Stimulated activated CD4-positive, alpha-beta T cell treated with anti-CD3 and anti-CD28 coated beads, TNF-alpha, amount 100 ng/mL, for 24 hours (primary cell): ENCODE measurements at places on chromosomes 3 and 15.

GRCh38 chr3:116966649-116967048, 257.1 kb downstream of the TUSC7 start:
- no peak for DNase-seq

DNA sequence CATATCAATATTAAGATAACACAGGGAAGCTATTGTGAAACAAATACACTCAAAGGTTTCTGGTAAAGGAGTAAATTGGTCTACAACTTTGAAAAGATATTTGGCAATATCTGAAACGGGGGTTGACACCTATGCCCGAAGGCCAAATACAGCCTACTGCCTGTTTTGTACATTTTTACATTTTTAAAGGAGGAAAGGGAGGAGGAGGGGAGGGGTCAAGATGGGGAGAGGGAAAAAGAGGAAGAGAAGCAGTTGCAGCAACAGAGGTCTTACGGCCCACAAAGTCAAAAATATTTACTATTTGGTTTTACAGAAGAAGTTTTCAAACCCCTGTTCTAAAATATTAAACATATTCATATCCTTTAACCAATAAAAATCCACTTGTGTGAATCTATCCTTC, 94.2 kb downstream of the FMN1 start:
- DNase-seq = no peak

GRCh38 chr3:125037498-125038150, 18.2 kb downstream of the HEG1 start:
- no peak for DNase-seq

GRCh38 chr3:22319446-22319845, 568.4 kb upstream of the ZNF385D start:
- no peak for DNase-seq

GRCh38 chr15:63195569-63196015, 6.2 kb downstream of the RAB8B start:
- DNase-seq = no peak

- no peak for DNase-seq
These were observed 198.3 kb downstream of the ADAMTS9 start for GRCh38 chr3:64489361-64490044.

DNA sequence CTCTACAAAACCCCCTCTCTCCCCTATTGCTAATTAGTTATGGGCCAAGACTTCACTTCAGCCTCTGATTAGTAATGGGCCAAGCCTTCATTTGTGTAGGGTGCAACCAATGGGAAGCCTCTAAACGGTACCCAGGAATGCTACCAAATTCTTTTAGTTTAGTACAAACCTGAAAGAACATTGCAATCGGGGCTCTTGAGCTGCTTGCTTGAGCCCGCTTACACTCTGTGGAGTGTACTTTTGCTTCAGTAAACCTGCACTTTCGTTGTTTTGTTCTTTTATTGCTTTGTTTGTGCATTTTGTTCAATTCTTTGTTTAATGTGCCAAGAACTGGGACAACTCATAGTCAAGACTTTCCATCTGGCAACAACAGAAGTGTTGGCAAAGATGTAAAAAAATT, 26.2 kb downstream of the DNAAF4 start:
- DNase-seq = no peak

DNA sequence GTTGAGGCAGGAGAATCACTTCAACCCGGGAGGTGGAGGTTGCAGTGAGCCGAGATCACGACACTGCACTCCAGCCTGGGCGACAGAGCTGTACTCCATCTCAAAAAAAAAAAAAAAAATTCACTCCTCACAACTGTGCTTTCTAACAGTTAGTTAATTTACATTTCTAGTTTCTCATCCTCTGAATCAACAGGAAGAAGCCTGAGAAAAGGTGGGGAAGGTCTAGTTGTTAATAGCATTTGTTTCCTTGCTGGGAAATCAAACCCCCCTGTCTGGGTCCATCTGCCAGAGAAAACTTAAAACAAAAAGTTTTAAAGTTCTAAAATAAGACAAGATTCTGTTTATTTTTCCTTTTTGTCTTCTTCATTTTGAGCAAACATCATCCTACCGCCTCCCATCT, 62.3 kb downstream of the TMEM39A start:
- DNase-seq = no peak

GRCh38 chr3:25510797-25511196, 82.7 kb downstream of the RARB start:
- DNase-seq = no peak

DNA sequence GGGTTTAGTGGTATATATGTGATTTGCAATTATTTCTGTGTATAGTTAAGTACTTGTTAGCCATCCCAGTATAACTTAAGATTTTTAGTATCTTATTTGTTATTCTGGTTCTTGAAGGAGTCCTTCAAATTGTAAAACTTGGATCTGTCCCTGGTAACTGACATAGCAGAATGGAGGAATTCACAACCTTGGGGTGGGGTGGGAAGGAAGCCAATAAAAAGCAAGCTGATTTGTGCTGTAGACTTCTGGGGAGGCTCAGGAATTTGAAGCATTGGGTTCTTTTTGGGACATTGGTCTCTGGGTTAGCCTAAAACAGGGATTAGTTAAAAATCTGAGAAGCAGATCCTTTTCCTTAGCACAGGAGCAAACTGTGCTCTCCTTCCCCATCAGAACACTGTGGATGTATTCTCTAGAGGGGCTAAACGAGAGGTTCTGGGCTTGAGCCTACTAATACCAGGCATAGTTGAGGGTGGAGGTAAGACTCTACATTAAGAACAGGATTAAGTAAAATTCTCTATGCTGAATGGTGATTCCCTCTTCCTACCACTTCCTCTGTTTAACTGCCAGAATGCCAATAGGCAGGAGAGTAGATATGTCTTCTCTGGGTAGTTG, 42.2 kb downstream of the GMPS start:
- DNase-seq = no peak

- DNase-seq = no peak
These were observed 199.1 kb downstream of the UBE3A start for GRCh38 chr15:25239471-25240345.

- no peak for DNase-seq
These were observed 45.5 kb upstream of the SLC41A3 start for GRCh38 chr3:126129398-126129891.

- DNase-seq = no peak
These were observed 13.7 kb downstream of the USP13 start for GRCh38 chr3:179666436-179667035.

- DNase-seq = no peak
These were observed 209.7 kb upstream of the POU1F1 start for GRCh38 chr3:87486115-87486514.

DNA sequence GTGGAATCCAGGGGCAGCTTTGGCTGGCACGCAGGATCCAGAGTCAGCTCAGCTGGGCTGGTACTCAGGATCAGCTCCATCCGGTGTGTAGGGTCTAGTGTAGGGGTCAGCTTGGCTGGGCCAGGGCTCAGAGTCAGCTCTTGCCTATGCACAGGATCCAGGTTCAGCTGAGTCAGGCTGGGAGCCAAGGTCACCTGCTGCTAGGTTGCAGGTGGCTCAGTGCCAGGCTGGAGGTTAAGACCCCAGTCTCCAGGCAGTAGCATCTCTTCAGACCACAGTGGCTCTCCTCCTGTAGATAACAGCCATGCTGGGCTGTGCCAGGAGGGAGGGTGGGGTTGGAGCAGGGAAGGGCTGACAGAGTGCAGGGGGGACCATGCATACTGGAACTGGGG, 1.8 kb downstream of the HYAL3 start:
- no peak for DNase-seq

DNA sequence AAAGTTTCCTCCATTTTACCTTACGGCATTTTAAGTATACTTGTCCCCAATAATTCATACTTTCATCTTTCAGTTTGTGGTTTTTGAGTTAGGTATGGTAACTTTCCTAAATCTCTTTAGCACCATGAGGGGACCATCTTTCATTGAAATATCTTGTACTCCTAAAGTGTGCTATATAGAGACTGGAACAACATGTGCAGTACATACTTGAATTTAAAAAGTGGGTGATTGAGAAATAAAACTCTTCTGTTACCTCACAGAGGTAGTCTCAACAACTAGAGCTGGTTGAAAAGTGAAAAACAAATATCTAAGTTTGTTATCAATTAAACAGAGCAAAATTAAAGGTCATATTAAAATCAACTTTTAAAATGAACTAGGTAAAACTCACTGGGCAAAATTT, 423.1 kb downstream of the ROBO2 start:
- no peak for DNase-seq

DNA sequence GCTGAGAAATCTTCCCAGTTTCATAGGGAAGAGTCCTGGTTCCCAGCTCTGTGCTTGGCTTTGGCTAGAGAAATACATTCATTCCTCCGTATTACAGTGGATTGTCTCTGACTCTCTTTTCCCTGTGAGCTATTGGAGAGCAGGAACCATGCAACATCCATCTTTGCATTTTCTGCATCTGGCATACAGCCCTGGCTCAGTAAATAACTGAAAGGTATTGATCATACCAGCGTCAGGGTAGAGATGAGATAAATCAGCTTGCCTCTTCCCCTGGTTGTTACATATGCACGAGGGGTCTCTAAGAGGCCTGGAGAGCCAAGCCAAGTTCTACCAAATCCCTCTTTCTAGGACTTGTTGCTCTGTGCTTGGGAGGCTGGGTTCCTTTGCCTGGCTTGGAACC, 35.2 kb downstream of the FOXB1 start:
- DNase-seq = no peak

DNA sequence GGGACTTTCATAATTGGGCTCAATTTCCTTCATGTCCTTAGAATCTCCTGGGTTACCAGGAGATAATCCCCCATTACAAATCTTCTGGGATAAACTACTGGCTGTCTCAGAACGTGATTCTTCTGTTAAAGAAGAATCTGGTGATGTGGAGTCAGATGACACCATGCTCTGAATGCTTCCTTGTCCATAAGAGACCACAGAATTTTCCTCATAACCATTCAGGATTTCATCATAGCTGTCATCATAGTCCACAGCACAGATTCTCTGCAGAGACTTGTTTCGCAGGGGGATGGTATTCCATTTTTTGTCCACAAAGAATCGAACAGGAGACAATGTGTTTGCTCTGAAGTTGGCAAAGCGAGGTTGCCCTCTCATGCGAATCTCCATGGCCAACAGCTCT, 109.8 kb upstream of the TSPAN3 start:
- DNase-seq = no peak

DNA sequence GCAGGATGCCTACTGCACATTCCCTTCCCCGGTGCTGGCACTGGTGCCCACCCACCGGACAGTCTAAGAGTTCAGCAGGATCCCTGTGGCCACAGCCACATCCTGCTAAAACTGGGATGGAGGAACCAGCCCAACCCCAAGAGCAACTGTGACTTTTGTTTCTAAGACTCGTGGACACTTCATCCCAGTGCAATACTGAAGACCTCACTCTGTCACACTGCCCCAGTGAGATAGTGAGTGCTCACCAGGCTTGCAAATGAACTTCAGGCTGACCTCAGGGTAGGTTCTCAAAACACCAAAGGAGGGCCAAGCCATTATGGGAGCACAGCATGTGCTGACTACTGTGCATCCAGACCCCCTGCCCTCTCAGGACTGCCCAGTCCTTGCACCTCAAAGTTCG, 46.7 kb upstream of the MTMR14 start:
- DNase-seq = no peak

DNA sequence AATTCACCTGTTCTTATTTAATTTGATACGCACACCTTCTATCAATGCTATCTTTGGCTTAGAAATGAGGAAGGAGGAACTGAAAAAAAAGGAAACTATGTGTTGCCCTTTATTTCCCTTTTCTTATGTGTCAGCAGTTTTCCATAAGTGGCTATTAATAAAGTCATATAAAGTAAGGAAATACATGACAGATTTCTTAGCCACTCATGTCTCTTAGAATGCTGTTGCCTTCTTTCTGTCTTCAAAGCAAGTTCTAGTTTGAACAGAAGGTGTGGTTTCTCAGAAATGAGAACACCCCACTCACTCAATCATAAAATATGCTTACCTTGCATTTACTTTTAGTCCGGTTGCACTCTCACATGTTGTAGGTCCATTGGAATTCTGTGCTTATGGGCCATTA, 640.5 kb upstream of the GRM7 start:
- no peak for DNase-seq

GRCh38 chr15:26294059-26294689, 431.0 kb upstream of the ATP10A start:
- no peak for DNase-seq
